ENCODE measurements at places on chromosomes 11 and 22.
A peak's percentile ranks its signal among the peaks of the same experiment; 100 is the strongest.

- no peak for DNase-seq
Observed at GRCh38 chr22:48438800-48439559, 1388.7 kb downstream of the BRD1 start.

DNA sequence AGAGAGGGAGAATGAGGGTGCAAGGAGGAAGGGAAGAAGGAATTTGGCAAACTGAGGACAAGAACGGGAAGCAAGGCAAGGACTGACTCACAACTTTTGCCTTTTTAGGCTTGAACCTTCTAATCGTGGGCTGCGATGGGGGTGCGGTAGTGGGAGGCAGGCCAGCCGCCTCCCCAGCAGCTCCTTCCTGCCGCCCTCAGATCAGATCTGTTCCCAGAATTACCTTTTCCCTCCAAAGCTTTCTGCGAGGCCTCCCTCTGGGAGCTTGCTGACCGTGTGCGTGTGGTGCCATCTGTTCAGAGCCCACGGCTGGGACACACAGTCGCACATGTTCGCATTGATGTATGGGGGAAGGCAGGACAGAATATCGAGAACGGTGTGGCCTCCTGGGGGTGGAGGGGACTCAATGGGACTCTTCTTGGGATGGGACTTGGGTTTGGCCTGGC, 86.9 kb upstream of the PARVA start:
- DNase-seq = no peak

- peak; percentile 41 for DNase-seq
Observed at GRCh38 chr11:124670732-124671131, 2.8 kb downstream of the SIAE start.

DNA sequence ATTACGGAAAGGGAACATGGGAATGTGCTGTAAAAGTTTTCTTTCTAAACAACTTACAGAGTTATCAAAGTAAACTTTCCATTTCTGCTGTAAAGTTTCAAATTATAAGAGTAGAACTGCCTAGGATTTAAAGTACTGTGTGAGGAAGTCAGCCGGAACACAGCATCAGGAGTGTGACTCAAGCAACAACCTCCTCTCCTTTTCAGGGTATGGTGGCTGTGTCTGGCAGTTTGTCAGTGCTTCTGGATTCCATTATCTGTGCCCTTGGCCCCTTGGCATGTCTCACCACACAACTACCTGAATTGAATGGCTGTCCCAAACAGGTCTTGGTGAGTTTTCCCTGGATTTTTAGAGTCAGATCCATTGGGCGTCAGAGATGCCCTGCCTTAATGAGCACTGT, 6.9 kb upstream of the TOM1 start:
- DNase-seq = no peak

- DNase-seq = no peak
Observed at GRCh38 chr11:128620309-128621100, 33.1 kb upstream of the ETS1 start.

GRCh38 chr22:20430720-20431510, 6.7 kb downstream of the SCARF2 start:
- DNase-seq = peak; percentile 76

- DNase-seq = no peak
Observed at GRCh38 chr11:120830085-120830620, 193.7 kb upstream of the TBCEL start.

GRCh38 chr11:104339380-104339831, 175.5 kb upstream of the PDGFD start:
- DNase-seq = peak; percentile 42

- DNase-seq = no peak
Observed at GRCh38 chr11:62044639-62045121, 77.2 kb upstream of the FTH1 start.

DNA sequence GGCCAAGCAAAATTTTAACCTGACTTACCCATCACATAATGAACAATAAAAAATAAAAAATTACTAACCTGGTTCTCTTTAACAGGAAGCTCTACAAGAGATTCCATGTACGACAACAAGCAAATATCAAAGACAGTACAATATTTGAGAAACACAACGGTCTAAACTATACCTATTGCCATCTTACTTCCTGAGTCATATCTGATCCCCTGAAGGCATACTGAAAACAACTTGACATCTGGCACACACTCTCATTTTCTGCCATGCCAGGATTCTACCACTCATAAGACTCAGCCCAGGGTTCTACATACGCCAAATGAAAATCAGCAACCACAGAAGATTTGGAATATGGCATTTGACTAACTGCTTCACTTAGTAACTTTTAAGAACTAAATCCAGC, 13.8 kb downstream of the DENND5A start:
- DNase-seq = peak; percentile 34

DNA sequence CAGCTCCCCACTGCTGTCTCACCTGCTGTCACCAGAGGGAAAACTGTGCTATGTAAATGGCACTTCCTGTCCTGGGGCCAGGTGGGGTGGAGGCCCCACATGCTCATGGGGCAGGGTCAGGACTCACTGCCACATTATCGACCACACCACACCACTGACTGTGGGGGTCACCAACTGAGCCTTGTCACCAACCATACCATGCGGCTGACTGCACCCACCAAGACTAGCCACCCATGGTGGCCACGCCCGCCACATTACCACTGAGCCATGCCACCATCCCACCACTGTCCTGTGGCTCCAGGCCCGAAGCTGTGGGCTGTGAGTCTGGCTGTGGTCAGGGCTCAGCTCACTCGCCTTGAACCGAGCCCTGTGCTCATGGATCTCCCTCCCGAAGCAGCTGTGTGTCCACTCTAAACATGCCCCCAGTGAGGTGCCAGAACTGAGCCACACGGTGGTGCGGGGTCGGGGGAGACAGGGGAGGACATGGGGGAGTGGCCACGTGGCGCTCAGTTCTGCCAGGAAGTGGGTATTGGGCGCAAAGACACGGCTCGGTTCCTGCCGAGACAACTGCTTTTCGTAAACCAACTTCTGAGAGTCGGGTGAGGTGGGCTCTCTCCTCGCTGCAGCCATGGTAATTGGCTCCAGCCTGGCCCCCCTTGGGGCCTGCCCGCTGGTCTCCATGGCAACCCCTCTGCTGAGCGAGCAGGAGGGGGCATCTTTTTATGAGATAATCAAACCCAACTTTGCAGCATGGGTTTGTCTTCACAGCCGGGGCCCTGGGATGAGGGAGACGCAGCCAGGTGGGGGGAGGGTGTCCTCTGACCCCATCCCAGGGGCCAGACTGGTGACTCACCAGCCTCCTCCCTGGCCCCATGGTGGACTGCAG, 23.2 kb downstream of the RTN4R start:
- peak; percentile 54 for DNase-seq

GRCh38 chr11:17906436-17906835, 106.4 kb downstream of the SERGEF start:
- peak; percentile 9 for DNase-seq

DNA sequence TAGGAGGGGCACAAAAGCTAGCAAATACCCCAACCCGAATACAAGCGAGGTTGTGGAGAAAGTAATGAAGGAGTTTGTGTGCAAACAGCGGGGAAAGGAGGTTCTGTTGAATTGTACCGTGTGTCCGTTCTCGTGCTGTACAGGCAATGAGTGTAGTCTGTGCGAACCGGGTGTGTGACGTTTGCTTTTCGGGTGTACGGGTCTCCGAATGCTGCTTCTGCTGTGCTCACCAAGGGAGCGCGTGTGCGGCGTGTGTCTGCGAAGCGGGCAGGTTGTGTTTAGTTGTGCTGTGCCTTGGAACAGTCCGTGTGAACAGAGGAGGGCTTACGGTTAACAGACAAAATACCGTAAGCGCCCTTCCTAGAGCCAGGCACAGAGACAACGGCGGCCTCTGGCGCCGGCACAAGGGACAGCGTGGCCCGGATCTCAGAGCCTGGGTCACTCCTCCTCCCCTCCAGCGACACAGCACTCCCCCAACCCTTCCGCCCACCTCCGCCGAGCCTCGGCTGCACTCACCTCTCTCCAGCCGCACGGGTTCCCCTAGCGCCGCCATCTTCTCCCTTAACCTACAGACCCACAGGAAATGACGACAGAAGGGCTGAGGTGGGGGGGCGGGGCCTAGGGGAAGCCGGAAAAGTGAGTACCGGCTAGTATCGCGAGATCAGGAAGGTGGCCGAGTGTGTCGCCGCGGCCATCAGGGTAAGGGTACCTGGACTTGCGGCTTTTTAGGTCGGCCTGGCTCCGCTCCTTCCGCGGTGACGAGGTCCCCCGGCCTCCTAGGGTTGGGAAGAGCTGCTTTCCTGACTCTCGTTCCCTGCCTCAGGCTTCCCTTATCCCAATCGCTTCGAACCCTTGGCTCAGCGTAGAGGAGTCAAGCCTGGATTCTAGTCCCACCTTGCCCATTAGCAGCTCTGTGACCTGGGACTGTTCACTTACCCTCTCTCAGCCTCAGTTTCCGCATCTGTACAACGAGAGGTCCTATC, at the start of gene LIN7C:
Gene LIN7C, minus strand, starts transcription at position 570 of the 983 bp plus-strand sequence. Its CDS starts 17 bp downstream, at position 553.
- peak; percentile 97 for DNase-seq

DNA sequence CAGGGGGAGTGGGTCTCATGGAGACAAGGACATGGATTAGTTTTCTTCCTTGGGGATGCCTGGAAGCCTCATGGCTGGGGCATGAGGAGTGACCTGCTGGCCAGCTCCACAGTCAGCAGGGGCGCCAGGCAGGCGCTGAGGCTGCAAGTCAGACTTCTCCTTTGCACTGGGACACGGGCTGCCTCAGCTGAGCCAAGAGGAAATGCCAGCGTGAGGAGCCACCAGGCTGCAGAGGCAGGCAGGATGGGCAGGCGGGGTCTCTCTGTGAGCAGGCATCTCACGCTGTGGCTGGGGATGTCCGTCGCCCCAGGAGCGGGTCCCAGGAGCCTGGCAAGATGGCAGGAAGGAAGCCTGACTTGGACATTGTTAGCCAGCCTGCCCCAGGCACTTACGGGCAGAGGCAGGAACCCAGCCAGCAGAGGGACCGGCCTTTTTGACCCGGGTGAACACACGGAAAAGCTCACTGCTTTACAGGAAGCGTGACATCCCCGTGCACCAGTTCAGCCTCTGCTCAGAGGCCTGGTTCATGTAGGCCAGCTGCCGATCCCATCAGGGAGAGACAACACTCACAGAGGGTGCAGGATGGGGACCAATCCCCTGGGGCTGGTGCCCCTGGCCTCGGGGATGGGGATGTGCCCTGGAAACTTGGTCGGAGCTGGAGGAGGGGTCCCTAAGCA, 10.2 kb downstream of the GNB1L start:
- DNase-seq = no peak

DNA sequence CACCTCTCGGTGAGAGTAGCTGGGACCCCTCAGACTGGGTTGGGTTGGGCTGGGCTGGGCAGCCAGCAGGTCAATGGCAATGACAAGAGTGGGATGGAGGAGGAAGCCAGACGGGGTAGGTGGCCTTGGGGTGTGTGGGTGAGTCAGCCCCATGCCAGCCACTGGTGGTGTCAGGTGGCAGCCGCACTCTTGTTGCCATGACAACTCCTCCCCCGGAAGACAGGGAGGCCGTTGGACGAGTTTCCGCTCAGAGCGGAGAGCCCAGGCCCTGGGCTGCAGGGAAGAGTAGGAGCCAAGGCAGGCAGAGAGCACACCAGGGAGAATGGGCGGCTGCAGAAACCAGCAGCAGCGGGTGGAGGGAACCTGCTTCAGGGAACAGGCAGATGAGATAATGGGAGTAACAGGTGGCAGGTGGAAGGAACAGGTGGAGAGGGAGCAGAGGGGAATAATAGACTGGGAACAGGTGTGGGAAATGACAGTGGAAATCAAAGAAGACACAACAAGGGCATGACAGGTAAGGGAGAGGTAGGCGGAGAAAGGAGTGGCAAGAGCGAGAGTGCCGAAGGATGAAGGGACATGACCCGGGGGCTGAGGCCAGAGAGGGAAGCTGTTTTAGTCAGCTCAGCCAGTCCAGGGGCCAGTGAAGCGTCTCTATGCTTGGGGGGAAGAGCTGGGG, 8.7 kb downstream of the SPTBN2 start:
- DNase-seq = peak; percentile 17

DNA sequence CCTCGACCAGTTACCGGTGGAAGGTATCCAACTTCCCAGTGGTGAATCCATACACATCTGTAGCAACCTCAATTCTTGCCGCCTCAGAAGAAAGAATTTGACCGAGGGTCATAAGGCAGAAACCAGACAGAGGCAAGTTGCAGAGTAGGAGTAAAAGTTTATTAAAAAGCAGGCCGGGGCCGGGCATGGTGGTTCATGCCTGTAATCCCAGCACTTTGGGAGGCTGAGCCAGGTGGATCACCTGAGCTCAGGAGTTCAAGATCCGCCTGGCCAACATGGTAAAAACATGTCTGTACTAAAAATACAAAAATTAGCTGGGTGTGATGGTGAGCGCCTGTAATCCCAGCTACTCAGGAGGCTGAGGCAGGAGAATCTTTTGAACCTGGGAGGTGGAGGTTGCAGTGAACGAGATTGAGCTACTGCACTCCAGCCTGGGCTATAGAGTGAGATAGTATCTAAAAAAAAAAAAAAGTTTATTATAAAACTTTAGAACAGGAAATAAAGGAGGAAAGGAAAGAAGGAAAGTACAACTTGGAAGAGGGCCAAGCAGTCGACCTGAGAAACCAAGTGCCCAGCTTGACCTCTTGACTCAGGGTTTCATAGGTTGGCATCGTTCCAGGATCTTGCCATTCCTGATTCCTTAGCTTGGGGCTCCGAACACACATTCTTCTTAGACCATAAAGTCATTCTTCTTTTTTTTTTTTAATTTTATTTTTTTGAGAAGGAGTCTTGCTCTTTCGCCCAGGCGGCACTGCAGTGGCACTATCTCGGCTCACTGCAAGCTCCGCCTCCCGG, 27.8 kb downstream of the RGL4 start:
- no peak for DNase-seq

- DNase-seq = no peak
Observed at GRCh38 chr11:114192841-114193389, 103.3 kb upstream of the NNMT start.

DNA sequence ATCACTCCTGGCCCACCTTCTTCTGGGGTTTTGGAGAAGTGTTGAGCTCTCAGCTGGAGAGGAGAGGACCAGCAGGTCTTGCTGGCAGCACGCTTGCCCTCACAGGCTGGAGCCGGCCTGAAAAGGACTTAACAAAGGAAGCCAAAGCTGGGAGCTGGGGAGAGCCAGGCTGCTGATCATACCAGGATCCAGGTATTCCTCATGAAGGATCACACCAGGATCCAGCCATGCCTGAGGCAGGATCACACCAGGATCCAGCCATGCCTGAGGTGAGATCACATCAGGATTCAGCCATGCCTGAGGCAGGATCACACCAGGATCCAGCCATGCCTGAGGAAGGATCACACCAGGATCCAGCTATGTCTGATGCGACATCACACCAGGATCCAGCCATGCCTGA, 17.0 kb downstream of the MRGPRD start:
- no peak for DNase-seq

DNA sequence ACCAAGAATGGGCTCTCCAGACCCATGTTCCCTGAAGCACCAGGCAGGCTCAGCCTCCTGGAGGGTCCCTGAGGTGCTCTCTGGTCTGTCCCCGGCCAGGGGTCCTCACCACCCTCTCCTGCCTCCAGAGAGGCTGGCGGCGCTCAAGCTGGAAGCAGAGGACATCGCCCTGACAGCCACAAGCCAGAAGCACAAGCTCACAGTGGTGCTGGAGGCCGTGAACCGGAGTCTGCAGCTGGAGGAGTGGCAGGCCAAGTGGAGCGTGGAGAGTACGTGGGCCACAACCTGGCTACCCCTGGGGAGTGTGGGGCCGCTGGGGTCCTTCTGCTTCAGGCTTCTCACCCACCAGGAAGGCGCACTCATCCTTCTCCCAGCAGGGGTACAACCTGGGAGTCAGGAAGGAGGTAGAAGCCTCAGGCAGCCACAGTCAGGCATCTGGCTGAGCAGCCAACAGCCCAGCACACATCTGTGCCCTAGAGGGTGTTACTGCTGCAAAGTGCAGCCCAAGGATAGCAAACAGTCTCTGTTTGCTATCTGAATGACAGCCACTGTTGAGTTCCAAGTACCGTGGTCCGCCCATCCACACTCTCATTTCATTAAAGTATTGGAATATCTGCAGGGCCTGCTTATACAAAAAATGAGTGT, 8.4 kb downstream of the PARVG start:
- no peak for DNase-seq
